ENCODE measurements at places on chromosomes 12 and 14.

GRCh38 chr12:59066445-59066844 lies 146.1 kb upstream of the LRIG3 start:
- DNase-seq, result no peak

- no peak for DNase-seq
These were observed 161.7 kb downstream of the CAND1 start for GRCh38 chr12:67430708-67431335.

DNA sequence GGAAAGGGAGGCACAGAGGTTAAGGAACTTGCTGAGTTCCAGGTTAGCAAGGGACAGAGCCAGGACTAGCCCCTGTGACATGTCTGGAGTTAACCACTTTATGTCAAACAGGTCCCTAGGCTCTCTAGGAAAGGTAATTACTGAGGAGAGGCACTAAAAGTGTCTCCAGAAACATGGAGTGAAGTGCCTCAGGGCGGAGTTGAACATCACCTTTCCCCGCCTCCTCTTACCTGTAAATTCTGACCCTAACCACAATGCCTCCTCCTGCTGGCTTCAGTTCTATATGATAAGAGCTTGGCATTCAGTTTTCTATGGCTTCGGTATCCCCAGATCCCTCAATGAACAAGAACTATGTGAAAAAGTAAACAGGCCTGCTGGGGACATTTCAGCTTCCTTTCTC lies 18.1 kb downstream of the RPH3A start:
- no peak for DNase-seq

DNA sequence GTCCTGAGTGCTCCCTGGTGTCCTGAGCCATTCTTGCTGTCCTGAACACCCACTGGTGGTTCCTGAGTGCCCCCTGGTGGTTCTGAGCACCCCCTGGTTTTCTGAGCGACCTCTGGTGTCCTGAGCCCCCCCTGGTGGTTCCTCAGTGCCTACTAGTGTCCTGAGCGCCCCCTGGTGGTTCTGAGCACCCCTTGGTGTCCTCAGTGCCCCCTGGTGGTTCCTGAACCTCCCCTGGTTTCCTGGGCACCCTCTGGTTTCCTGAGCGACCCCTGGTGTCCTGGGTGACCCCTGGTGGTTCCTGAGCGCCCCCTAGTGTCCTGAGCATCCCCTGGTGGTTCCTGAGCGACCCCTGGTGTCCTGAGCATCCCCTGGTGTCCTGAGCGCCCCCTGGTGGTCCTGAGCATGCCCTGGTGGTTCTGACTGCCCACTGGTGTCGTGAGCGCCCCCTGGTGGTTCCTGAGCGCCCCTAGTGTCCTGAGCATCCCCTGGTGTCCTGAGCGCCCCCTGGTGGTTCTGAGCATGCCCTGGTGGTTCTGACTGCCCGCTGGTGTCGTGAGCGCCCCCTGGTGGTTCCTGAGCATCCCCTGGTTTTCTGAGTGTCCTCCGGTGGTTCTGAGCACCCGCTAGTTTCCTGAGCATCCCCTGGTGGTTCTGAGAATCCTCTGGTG lies 473.1 kb downstream of the TMEM121 start:
- peak; percentile 96 for DNase-seq

- no peak for DNase-seq
These were observed 8.1 kb upstream of the TEX22 start for GRCh38 chr14:105389976-105390848.

All from stimulated activated CD4-positive, alpha-beta T cell treated with anti-CD3 and anti-CD28 coated beads, Interleukin-4, amount 100 ng/mL, for 48 hours (primary cell).